A549 treated with ZK216348 at 1 μM for 4 hours (cell line): ENCODE measurements at places on chromosomes 4 and X. TPM values are rescaled to one million over a fixed set of nuclear protein-coding genes. Genes with fewer than 3 reads are reported as not detected.

The MED14 gene
- total RNA-seq = 18.1 to 29.7 TPM (median 20.5 TPM) in 5 replicates

The VSIG1 gene
- 0.33 to 0.59 TPM (median 0.47 TPM) in 5 replicates for total RNA-seq

The ANXA3 gene
- 56.7 to 92.0 TPM (median 59.6 TPM) in 5 replicates for total RNA-seq

The PABPC4L gene
- 0.02 to 0.10 TPM (median 0.07 TPM) in 4 of 5 replicates, not detected in the other for total RNA-seq

The TRIM2 gene
- total RNA-seq = 0.30 to 0.91 TPM (median 0.78 TPM) in 5 replicates

The DMRTC1 gene
- total RNA-seq = not detected in 5 replicates

The PPP1R2C gene
- not detected in 5 replicates for total RNA-seq
